ENCODE measurements at places on chromosomes 6 and 20.

- no peak for DNase-seq
Observed at GRCh38 chr20:61763740-61764400, 301.8 kb downstream of the TAF4 start.

GRCh38 chr6:150142670-150143515, at the start of gene PPP1R14C:
Gene PPP1R14C (plus strand): TSS chr6:150143044. CDS start chr6:150143193, 149 bp downstream.
- peak; percentile 17 for DNase-seq

DNA sequence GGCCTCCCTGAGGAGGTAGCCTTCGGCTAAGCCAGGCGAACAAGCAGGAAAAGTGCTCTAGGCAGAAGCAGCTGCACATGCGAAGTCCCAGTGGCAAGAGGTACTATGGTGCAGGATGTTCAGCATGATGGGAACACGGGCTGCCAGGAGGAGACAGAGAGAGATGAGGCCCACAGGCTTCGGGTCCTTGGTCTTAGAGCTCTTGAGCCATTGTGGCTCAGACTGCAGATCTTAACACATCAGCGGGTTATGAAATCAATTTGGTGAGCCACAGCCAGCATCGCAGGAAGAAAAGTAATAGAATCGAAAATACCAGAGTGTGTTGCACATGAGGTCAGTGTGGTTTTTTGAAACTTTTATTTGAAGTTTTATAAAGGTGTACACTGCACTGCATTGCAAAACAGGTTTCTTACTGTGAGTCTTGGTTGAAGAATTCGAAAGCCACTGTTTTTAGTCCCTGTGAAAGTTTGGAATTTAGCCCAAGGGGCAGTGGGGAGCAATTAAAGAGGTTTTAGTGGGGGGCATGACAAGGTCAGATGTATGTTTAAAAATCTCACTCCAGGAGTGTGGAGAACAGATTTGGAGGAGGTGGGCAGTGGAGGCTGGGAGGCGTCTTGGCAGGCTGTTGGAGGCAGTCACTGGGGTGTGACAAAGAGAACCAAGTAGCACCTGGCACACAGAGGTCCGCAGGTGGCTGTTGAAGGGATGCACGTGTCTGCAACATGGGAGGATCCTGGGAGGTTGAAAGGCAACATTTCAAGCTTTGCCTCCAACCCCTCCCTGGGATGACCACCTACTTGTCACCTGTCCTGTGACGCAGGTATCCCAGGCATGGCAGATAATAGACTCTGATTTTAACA, 69.3 kb downstream of the EYA2 start:
- no peak for DNase-seq

- no peak for DNase-seq
Observed at GRCh38 chr20:57781901-57782300, 72.1 kb upstream of the PMEPA1 start.

DNA sequence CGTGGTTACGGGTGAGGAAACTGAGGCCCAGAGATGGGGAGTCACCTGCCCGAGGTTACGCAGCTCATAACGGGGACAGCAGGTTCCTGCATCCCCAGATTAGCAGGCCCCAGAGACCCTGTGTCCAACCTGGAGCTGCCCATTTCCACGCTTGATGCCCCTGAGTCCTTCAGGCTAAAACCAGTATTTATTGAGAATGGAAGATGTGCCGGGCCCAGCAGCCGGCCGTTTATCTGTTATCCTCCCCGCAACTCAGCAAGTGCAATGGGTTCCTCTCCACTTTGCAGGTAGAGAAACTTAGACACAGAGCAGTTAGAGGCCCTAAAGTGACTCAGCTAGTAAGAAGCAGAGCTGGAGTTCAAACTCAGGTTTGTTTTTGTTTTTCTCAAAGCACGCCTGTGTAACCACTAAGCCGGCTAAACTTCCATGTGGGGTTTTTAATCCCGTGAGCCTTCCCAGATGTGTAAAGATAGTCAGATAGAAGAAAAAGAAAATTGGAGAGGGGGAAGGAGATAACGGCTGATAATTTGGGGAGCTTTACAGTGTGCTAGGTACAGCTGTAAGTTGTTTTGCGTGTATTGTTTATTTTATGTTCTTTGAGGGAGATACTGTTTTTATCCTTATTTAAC, 775 bp downstream of the PFDN4 start:
- no peak for DNase-seq

DNA sequence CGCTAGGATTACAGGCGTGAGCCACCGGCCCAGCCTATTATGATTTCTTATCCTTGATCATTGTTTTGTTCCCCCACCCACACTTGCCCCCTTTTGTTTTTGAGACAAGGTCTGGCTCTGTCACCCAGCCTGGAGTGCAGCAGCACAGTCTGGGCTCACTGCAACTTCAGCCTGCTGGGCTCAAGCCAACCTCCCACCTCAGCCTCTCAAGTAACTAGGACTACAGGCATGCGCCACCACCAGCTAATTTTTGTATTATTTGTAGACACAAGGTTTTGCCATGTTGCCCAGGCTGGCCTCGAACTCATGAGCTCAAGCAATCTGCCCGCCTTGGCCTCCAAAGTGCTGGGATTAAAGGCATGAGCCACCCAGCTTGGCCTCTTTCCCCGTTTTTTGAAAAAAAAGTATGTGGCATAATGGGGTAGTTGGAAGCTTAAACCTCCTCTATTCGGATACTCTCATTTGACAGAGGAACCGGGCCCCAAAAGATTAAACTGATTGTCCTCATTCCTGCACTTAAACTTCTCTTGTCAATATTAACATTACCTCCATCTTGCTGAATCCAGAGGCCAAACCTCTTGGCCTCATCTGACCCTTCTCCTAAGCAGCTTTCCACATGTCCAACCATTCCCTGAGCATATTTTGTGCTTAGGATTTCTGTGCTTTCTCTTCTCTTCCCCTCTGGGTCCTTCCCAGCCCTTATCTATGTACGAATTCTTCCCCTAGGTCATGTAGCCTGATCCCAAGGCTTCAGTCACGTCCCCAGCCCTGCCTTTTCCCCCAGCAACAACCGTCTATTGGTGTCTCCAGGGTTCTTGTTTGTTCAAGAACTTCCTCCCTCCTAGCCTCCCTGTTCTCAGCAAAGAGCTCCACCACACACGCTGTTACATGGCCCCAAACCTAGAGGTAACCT, 6.1 kb upstream of the EZR start:
- no peak for DNase-seq

All from NCI-H1694 (cell line).